CD4-positive, alpha-beta T cell treated with Interleukin-10 for 1 hour (primary cell): ENCODE measurements at places on chromosomes 13 and 19.

DNA sequence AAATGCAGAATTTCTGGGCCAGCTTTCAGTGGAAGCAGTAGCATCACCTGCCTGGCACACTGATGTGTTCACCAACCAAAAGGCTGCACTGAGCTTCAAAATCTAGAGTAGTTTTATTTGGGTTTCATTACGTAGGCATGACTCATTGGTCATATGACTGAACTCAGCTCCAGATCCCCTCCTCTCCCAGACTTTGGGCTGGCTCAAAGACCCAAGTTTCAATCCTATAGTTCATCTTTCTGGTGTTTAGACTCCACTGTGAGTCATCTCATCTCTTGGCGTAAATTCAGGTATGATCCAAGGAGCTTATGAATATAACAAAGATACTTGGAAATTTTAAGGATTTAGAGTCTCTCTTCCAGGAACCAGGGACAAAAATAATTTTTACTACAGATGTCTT is 17.7 kb downstream of the ZMYM5 start:
- DNase-seq: no peak

DNA sequence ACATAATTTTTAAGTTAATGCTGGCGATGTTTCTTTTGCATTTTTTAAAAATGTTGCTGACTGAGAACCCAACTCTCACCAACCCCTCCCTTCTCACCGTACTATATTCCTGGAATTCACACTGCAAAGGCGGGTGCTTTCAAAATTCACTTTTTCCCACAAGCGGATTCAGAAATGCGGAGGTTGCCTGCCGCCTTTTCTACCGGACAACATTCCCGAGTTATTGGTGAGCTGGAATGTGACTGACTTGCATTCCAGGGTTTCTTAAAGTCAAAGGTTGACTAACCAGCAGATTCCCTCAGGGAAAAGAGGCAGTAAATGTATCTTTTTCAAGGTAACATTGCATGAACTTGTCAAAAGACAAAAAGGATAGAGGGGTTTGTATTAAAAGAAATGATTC is 113.3 kb downstream of the RAB20 start:
- DNase-seq: no peak

- peak; percentile 65 for DNase-seq
Measured at GRCh38 chr13:46165485-46166223, 16.3 kb downstream of the LCP1 start.

GRCh38 chr13:85640727-85641126 is 158.5 kb downstream of the SLITRK6 start:
- DNase-seq: no peak

DNA sequence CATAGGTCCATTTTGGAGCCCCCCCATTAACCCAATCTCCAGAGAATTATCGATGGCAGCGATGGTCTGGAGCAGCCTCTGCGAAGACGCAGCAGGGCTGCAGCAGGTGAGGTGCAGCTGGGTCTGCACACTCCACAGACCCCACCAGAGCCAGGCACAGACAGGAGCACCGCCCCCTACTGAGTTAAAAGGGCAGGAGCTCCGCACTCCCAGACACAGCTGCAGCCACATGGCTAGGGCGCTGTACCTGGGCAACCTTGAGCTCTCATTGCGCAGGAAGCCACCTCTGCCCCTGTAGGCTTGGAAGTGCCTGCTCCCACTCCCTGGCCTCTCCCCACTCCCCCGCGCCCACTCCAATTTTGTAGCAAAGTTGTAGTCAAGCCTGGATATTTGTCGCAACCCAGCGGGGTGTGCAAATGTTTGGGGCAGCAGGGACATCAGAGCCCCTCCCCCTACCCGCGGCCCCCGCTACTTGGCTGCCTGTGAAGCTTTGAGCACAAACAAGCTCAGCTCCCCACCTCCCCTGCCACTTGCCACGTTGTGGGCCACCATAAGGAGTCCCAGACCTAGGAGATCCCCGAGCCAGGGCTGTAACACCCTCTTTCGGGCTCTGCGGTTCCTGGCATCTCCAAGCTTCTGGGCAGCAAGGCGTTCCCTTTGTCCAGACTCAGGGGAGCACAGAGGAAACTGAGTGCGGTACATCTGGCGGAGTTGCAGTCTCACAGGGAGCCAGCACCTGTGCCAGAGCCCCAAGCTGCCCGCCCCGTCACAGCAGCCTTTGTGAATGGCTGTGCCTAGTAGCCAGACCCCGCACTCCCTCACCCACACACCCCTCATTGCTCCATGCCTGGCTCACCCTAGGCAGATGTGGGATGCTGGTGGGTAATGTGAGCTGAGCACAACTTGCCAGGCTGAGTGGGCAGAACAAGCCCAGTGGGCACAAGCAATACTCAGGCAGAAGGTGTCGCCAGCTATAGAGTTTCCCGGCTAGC is 949.7 kb upstream of the SLITRK1 start:
- DNase-seq: no peak

DNA sequence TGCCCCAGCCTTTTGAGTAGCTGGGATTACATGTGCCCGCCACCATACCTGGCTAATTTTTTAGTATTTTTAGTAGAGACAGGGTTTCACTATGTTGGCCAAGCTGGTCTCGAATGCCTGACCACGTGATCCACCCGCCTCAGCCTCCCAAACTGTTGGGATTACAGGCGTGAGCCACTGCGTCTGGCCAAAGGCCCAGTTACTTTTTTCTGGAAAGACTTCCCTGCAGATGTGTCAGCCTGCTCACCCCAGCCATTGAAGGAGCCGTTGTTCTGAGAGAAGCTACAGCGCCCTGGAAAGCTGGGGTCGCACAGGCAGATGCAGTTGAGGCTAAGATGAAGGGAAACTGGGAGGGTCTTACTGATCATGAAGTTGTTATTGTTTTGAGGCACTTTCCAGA is 7.9 kb upstream of the ZNF626 start:
- DNase-seq: no peak

DNA sequence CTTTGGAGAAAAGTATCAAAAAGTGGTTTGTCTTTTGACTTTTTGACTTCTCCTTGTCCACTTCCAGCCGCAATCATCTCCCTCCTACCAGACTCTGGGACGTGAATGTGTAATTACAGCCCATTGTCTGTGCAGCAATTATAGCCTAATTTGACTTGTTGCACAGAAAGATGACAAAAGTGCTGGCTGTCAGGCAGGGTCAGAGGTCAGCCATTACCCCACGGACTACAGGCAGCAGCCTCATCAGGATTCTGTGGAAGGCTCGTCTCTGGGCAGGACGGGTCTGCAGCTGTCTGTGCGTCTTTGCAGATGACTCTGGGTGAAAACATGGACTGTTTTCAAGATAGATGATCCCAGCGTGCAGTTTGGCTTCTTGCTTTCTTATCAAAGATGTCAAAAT is 102.2 kb upstream of the EDNRB start:
- DNase-seq: no peak

DNA sequence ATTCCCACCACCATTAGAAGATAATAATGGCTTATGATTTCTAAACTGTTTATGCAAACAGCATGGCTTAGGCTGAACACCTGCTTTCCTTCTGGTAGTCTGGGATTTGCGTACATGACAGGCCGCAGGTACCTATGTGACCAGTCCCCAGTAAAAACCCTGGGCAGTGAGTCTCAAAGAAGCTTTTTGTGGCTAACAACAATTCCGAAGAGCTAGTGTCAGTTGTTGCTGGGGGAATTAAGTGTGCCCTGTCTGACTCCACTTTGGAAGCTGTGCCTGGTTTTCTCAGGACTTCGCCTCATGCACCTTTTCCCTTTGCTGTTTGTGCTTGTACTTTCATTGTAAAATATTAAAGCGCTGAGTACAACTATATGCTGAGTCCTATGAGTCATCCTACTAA is 250.2 kb upstream of the MIR17HG start:
- no peak for DNase-seq

- DNase-seq: no peak
Measured at GRCh38 chr19:30896554-30896953, 452.7 kb downstream of the TSHZ3 start.

GRCh38 chr19:6164906-6165531 is 29.6 kb downstream of the ACSBG2 start:
- no peak for DNase-seq

- DNase-seq: no peak
Measured at GRCh38 chr19:49393881-49394280, 5.8 kb downstream of the KASH5 start.

DNA sequence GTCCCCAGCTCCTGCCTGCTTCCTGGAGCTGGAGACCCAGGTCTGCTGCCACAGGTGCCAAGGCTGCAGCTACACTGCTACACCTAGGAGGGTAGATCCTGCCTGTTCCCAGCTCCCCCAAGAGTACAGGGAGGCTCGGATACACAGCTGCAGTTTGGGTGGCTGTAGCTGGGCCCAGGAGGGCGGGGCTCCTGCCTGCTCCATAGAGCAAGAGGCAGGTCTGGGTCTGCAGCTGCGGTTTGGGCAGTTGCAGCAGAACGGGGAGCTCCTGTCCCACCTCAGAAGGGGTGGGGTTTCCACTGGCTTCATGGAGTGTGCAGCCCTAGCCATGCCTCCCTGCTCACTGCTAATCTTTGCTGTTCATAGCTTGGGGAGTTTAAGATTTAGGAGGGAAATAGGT is 199.0 kb downstream of the NUFIP1 start:
- DNase-seq: no peak

- DNase-seq: peak; percentile 85
Measured at GRCh38 chr19:40284501-40285352, at the start of gene AKT2. Gene AKT2, minus strand, starts transcription at chr19:40285345. Its CDS starts 20,078 bp downstream, at chr19:40265267.

DNA sequence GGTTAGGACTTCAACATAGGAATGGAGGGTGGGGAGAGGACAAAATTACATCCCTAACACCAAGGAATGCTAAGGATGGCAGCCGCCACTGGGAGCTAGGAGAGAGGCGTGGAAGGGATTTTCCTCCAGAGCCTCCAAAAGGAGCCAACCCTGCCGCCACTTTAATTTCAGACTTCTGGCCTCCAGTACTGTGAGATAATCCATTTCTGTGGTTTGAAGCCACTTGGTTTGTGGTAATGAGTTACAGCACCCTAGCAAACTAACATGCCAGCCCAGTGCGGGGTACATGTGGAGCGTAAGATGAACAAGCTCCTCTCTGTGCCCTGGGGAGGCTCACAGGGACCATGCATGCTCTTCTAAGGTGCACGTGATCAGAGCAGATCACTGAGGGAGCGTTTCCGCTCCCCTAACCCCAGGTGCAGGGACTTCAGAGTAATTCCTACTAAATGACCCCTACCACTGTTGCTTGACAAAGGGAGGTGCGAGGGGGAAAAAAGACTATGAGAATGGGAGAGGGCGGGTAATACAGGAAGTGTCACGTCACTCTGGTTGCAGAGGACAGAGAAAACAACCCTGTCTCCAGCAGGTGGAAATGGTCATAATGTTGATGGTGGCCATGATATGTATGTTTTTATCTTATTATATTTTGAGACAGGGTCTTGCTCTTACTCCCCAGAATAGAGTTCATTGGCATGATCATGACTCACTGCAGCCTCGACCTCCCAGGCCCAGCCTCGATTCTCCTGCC is 12.0 kb downstream of the FPR1 start:
- no peak for DNase-seq

DNA sequence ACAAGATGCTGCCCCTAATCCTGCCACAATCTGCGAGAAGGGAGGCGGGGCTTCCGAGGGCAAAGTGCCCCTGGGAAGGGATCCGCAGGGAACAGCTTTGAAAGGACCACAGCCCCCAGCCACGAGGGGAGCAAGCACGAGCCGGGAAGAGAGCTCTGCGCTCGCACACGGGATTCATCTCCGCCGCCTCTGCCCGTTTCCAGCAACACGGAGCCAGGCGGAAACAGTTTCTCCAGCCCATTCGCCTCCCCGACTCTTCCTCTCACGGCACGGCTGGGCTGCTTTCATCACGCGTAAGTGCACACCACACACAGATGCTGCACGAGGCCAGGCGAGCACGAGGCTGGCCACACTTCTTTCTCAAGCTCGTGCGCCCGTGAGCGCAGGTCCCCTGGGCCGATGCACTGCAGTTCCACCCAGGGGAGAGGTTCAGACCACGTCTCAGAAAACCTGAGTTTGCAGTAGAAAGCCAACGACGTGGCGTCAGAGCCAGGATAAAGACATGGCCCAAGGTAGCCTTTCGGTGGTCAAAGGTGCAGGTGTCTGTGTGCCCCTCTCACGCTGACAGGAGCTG is 33.6 kb downstream of the NAXD start:
- DNase-seq: no peak

DNA sequence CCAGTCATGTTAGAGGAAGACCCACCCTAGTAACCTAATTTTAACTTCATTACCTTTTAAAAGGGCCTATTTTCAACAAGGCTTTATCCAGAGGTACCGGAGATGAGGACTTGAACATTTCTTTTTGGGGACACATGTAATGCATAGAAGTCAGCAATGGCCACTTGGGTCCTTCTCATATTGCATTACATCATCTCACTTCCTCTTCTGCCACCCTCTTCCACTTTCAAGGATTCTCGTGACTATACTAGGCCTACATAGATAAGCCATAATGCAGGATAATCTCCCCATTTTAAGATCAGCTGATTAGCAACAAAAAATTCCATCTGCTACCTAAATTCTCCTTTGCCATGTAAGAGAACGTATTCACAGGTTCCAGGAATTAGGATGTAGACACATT is 557.2 kb downstream of the KCTD12 start:
- no peak for DNase-seq

- DNase-seq: no peak
Measured at GRCh38 chr13:63025741-63026140, 1610.1 kb upstream of the PCDH20 start.

- no peak for DNase-seq
Measured at GRCh38 chr19:16076958-16077611, 790 bp downstream of the TPM4 start.
